ENCODE measurements at places on chromosomes 16 and 17.

GRCh38 chr17:31686495-31686894 lies 172.5 kb downstream of the COPRS start:
- no peak for DNase-seq
- H3K4me1 ChIP-seq: no peaks in the 10 kb centered on the region
- H3K27ac ChIP-seq: no peak overlapping the region
- no peak overlapping the region for H3K4me3 ChIP-seq
- no peaks in the 10 kb centered on the region for H3K27me3 ChIP-seq
- no peaks in the 10 kb centered on the region for H3K36me3 ChIP-seq

- H3K4me1 ChIP-seq: peaks cover 10% of the 10 kb centered on the region
- H3K4me3 ChIP-seq: no peak overlapping the region
- no peak overlapping the region for H3K27ac ChIP-seq
- no peaks in the 10 kb centered on the region for H3K27me3 ChIP-seq
These were observed 134.5 kb upstream of the CHMP6 start for GRCh38 chr17:80856863-80857755.

DNA sequence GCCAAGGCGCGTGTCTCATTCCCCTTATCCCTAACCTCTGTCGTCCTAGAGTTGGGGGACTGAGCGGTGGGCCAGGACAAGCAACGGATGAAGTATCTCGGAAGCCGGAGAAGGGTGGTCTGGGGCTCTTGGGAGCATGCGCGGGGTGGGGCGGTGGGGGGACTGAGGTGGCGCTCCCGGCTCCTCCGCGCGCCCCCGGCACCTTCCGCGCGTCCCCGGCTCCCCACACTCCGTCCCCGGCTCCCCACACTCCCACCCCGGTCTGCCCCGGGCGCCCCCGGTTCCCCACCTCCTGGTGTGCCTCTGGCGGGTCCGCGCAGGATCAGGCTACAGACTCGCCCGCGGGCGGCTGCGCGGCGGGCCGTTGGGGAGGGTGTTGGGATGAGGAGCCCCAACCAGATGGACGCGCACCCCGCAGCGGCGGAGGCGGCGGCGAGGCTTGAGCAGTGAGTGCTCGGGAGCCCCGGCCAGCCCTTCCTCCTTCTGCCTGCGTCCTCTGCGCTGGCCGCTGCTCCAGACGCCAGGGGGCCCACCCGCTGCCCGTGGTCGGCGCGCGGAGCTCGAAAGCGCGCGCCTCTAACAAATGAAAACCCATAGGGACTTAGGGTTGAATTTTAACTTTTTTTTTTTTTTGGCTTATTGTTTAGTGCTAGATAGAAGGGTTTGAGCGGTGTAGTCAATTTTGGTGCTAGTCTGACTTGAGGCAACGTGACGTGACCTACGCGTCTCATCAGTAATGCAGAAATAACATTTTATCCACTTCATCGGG lies 5.6 kb upstream of the CRYM start:
- no peaks in the 10 kb centered on the region for H3K36me3 ChIP-seq
- H3K4me3 ChIP-seq: no peak overlapping the region
- DNase-seq: peak; percentile 50
- no peak overlapping the region for H3K27ac ChIP-seq
- peaks cover 8% of the 10 kb centered on the region for H3K4me1 ChIP-seq

DNA sequence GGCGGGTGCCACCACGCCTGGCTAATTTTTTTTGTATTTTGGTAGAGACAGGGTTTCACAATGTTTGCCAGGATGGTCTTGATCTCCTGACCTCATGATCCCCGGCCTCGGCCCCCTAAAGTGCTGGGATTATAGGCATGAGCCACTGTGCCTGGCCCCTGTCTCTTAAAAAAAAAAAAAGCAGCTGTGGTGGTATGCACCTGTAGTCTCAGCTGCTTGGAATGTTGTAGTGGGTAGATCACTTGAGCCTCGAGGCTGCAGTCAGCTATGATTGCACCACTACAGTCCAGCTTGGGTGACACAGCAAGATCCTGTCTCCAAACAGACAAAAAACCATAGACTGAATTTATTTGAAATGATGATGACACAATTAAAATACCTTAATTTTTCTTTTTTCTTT lies 24.3 kb downstream of the CDK12 start:
- no peaks in the 10 kb centered on the region for H3K4me1 ChIP-seq
- no peak overlapping the region for H3K27ac ChIP-seq
- no peaks in the 10 kb centered on the region for H3K27me3 ChIP-seq
- H3K4me3 ChIP-seq: no peak overlapping the region
- DNase-seq: peak; percentile 60
- H3K36me3 ChIP-seq: peaks cover 3% of the 10 kb centered on the region

DNA sequence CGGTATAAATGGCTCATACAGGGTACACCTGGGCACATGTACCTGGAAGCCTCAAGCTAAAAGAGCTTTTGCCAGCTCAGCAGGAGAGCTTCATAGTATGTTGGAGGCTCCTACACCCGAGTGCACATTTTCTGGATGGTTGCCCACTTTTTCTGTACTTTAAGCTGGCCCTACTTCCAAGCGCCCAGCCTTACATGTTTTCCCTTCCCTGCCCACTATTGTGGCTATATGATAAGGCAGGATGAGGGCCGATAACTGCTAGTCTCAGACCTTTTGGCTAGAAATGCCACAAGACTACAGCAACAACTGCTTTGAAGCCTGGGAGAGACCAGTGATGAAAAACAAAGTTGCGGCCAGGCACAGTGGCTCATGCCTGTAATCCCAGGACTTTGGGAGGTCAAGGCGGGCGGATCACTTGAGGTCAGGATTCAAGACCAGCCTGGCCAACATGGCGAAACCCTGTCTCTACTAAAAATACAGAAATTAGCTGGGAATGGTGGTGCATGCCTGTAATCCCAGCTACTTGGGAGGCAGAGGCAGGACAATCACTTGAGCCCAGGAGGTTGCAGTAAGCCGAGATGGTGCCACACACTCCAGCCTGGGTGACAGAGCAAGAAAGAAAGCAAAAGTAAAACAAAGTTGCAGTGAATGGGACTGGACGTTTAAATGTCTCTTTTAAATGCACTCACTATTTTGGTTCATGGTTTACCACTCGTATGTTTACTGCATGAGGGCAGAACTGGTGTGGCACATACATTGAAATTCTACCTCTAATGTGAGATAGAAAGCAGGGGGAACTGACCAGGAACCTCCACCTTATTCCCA lies 14.2 kb upstream of the MARCHF10 start:
- H3K4me1 ChIP-seq: no peaks in the 10 kb centered on the region
- H3K4me3 ChIP-seq: no peak overlapping the region
- H3K27ac ChIP-seq: no peak overlapping the region
- H3K36me3 ChIP-seq: no peaks in the 10 kb centered on the region
- H3K27me3 ChIP-seq: no peaks in the 10 kb centered on the region
- DNase-seq: peak; percentile 31

DNA sequence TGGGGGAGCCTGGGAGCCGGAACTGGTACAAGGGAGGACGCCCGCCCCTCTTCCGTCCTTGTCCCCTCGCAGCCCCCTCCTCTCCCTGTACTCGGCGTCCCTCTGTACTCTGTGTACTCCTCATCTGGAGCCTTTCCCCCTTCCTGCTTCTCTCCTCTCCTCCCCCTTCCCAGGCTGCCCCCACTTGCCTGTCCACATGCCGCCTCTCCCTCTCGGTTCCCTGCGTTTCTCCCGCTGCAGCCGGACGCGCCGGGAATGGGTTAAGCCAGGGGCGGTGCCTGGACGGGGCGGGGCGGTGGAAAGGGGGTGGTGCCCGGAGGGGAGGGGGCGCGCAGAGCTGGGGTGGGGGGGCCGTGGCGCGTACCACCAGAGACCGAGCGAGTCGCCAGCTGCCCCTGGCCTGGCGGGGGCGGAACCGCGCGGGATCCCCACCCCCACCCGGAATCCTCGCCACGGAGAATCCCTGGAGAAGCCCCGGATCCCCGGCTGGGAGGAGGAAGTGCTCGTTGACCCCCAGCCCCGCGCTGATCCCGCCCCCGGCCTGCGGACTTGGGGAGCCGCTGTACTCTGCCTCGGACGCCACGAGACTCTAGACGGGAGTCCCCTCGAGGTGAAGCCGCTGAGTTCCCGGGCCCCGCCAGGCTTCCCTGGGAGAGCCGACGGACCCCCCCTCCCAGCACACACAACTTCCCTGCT lies 22.6 kb downstream of the GJD3 start:
- H3K27ac ChIP-seq: peak overlapping the region; percentile 88
- peaks cover 35% of the 10 kb centered on the region for H3K4me1 ChIP-seq
- peak overlapping the region; percentile 97 for H3K4me3 ChIP-seq
- peak; percentile 81 for DNase-seq

GRCh38 chr17:79732804-79733691 lies 2.3 kb downstream of the ENPP7 start:
- H3K36me3 ChIP-seq: no peaks in the 10 kb centered on the region
- no peak overlapping the region for H3K4me3 ChIP-seq
- no peak for DNase-seq
- H3K4me1 ChIP-seq: peaks cover 9% of the 10 kb centered on the region
- H3K27me3 ChIP-seq: no peaks in the 10 kb centered on the region

DNA sequence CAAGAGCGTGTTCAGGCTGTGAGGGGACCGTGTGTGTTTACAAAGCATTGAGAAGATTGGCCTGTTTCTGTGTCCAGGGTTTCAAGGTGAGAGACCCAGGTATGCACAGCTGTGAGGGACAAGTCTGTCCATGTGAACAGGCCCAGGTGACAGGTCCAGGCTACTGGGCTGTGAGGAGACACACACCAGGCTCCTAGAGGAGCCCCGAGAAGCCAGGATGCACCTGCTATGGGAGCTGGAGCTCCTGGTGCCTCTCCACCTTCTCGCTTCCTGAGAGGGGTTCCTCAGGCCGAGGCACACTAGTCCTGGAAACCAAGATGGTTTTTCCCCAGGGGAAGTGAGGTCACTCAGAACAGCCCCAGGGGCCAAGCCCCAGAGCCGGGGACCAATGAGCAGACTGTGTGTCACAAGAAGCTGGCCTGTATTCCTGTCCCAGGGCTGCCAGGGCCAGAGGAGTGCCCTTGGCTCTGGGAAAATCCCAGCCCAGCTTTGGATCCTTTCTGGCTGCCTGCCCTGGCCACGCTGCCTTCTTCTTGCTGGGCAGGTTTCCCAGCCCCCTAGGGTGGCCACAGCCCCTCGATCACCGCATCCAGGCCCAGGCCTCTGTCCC lies 153.4 kb upstream of the PLCG2 start:
- H3K36me3 ChIP-seq: no peaks in the 10 kb centered on the region
- DNase-seq: peak; percentile 92
- peaks cover 23% of the 10 kb centered on the region for H3K4me1 ChIP-seq
- H3K27me3 ChIP-seq: no peaks in the 10 kb centered on the region
- H3K27ac ChIP-seq: peak overlapping the region; percentile 75
- no peak overlapping the region for H3K4me3 ChIP-seq

Data from thyroid gland (tissue), 4 donors.